Thoracic aorta (tissue), 2 donors: ENCODE measurements at places on chromosomes 16 and 17.

- H3K27ac ChIP-seq = no peak overlapping the region
- no peaks in the 10 kb centered on the region for H3K36me3 ChIP-seq
- H3K4me1 ChIP-seq = no peaks in the 10 kb centered on the region
- no peaks in the 10 kb centered on the region for H3K27me3 ChIP-seq
- H3K4me3 ChIP-seq = no peak overlapping the region
These were observed 12.5 kb upstream of the SLC4A1 start for GRCh38 chr17:44280392-44280937.

DNA sequence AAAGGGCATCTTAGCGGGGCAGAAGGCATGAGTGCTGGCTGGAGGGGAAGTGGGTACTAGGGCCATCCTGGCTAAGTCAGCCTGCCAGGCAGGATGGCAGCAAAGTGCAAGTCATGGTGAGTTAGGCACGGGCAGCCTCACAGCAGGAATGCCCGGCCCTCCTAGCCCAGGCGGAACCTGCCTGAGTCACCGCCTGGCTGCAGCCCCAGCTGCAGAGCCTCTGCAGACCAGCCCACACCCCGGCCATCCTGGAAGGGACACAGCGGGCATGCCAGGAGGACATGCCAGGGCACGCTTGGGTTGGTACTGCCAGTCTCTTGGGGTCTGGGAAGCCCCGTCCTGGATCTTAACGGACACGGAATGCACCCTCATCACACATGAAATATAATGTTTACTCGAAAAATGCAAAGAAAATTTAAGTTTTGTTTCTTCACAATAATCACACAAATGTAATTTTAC, 5.0 kb upstream of the ALDH3A1 start:
- peaks cover 15% of the 10 kb centered on the region for H3K4me1 ChIP-seq
- no peaks in the 10 kb centered on the region for H3K36me3 ChIP-seq
- no peak overlapping the region for H3K4me3 ChIP-seq
- H3K27ac ChIP-seq = peak overlapping the region; percentile 97

GRCh38 chr16:15961060-15961511, 11.7 kb downstream of the ABCC1 start:
- peak overlapping the region; percentile 20 for H3K4me3 ChIP-seq
- peaks cover 36% of the 10 kb centered on the region for H3K4me1 ChIP-seq
- peak overlapping the region; percentile 34 for H3K27ac ChIP-seq
- H3K27me3 ChIP-seq = no peaks in the 10 kb centered on the region
- no peak for DNase-seq
- no peaks in the 10 kb centered on the region for H3K36me3 ChIP-seq

- H3K27ac ChIP-seq = peak overlapping the region; percentile 93
- peak overlapping the region; percentile 78 for H3K4me3 ChIP-seq
- no peak for DNase-seq
- H3K27me3 ChIP-seq = no peaks in the 10 kb centered on the region
- peaks cover 40% of the 10 kb centered on the region for H3K4me1 ChIP-seq
- H3K36me3 ChIP-seq = peaks cover 7% of the 10 kb centered on the region
These were observed 618 bp downstream of the TRIM47 start for GRCh38 chr17:75877752-75878173.

- no peak for DNase-seq
- no peak overlapping the region for H3K4me3 ChIP-seq
- H3K27me3 ChIP-seq = no peaks in the 10 kb centered on the region
- H3K4me1 ChIP-seq = no peaks in the 10 kb centered on the region
- H3K36me3 ChIP-seq = peaks cover 19% of the 10 kb centered on the region
- no peak overlapping the region for H3K27ac ChIP-seq
These were observed 31.1 kb downstream of the KLHDC4 start for GRCh38 chr16:87734644-87735043.

GRCh38 chr16:67151431-67152097, 766 bp upstream of the B3GNT9 start:
- no peaks in the 10 kb centered on the region for H3K36me3 ChIP-seq
- peak overlapping the region; percentile 96 for H3K4me3 ChIP-seq
- H3K27ac ChIP-seq = peak overlapping the region; percentile 94
- no peak for DNase-seq

- H3K4me3 ChIP-seq = no peak overlapping the region
- no peaks in the 10 kb centered on the region for H3K4me1 ChIP-seq
- H3K36me3 ChIP-seq = no peaks in the 10 kb centered on the region
- H3K27ac ChIP-seq = no peak overlapping the region
- no peak for DNase-seq
- H3K27me3 ChIP-seq = no peaks in the 10 kb centered on the region
These were observed 2.7 kb upstream of the CES1 start for GRCh38 chr16:55835581-55835980.

DNA sequence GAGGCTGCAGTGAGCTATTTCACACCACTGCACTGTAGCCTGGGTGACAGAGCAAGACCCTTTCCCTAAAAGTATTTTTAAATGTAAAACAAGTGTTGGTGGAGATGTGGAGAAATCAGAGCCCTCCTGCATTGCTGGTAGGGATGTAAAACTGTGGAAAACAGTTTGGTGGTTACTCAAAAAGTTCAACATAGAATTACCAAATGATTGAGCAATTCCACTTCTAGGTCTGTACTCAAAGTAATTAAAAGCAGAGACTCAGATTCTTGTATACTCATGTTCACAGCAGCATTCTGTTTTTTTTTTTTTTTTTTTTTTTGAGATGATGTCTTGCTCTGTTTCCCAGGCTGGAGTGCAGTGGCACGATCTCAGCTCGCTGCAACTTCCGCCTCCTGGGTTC, 141.8 kb downstream of the PITPNC1 start:
- no peak for DNase-seq
- H3K27me3 ChIP-seq = no peaks in the 10 kb centered on the region
- no peaks in the 10 kb centered on the region for H3K4me1 ChIP-seq
- H3K4me3 ChIP-seq = no peak overlapping the region
- no peaks in the 10 kb centered on the region for H3K36me3 ChIP-seq

DNA sequence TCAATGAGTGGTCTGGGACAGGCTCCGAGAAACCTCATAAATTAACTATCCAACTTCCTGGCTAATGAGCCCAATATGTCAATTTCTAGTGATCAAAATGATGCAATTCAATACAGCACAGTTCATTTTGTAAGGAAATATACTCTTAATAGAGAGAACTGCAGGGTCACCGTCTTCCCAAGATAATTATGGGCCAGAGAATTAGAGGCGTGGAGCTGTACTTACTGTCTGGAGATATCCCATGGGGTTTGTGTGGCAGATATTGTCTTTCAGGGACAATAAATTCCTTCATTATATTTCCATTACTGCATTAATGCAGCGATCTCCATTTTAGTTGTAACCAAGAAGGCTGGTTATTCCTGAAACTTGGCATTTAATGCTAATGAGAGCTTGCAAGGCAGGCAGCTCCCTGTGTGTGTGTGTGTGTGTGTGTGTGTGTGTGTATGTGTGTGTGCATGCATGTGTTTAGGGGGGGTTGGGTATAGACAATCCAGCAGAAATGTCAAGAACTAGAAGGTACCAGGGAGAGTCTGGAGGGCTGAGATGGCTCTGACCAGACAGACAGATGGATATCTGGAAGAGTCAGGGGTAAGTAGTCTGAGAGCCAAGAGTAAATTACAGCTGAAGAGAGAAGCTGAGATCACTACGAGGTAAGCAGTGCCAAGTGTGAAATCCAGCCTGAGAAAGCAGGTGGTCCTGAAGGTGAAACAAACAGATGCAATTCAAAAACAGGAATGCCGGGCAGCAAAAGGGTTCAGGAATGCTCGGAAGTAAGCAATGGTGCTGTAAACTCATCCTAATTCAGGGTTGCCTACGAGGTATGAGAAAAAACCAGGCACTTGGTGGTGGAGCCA, 393.0 kb downstream of the CA10 start:
- no peaks in the 10 kb centered on the region for H3K36me3 ChIP-seq
- H3K27me3 ChIP-seq = no peaks in the 10 kb centered on the region
- DNase-seq = no peak
- H3K4me3 ChIP-seq = no peak overlapping the region
- no peaks in the 10 kb centered on the region for H3K4me1 ChIP-seq

DNA sequence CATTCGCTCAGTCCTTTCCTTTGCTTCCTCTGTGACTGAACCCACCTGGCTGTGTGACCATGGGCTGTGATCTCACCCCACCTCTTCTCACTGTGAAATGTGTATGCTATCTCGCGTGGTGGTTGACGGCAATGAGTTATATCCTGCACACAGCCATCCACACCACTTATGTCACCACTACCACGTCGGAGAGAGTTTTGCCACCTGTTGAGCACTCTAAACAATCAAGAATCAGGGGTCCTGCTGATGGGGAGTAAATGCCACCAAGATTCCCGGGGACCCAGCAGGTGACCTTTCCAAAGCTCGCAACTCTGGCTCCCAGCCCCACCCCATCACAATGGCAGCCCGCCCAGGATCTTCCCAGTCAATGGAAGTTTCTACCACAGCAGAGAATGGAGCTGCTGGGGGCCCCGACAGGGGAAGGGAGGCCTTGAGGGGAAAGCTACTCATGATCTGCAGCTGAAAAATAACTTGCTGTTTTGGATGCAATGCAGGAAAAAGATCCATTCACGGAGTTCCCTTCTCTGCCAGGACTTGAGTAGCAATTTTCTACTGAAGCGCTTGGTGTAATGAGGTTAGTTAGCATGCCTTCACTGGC, 26.2 kb upstream of the RCVRN start:
- no peak for DNase-seq
- H3K4me3 ChIP-seq = no peak overlapping the region
- H3K27me3 ChIP-seq = no peaks in the 10 kb centered on the region
- no peak overlapping the region for H3K27ac ChIP-seq
